Activated CD4-positive, CD25-positive, alpha-beta regulatory T cell (primary cell): ENCODE measurements at places on chromosomes 11 and 22.

- no peak for DNase-seq
Observed at GRCh38 chr22:40585310-40585751, 51.2 kb downstream of the MRTFA start.

GRCh38 chr11:128239306-128239705 is 348.1 kb downstream of the ETS1 start:
- DNase-seq, result no peak

- no peak for DNase-seq
Observed at GRCh38 chr22:23144432-23144831, 845 bp upstream of the RAB36 start.

DNA sequence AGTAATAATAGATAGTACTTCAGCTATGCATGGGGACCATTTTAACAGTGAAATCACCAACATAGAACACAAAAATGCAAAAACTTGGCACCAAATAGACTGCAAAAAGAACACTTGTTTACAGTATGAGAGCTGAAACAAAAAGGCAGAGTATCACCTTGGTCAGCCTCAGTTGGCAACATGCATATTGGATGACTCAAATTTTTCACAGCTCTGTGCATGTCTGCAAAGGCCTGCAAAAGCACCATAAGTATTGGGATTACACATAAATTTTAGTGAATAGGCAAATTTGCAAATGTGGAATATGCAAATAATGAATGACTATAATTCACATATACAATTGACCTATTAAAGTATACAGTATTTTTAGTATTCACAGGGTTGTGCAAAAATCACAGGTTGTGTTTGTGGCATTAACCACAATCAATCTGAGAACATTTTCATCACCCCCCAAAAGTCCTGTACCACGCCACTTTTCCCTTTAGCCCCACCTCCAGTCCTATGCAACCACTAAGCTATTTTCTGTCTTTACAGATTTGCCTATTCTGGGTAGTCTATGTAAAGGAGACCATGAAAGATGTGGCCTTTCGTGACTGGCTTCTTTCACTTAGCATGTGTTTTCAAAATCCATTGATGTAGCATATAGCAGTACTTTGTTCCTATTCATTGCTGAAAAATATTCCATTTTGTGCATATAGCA is 47.2 kb downstream of the CCDC15 start:
- no peak for DNase-seq

DNA sequence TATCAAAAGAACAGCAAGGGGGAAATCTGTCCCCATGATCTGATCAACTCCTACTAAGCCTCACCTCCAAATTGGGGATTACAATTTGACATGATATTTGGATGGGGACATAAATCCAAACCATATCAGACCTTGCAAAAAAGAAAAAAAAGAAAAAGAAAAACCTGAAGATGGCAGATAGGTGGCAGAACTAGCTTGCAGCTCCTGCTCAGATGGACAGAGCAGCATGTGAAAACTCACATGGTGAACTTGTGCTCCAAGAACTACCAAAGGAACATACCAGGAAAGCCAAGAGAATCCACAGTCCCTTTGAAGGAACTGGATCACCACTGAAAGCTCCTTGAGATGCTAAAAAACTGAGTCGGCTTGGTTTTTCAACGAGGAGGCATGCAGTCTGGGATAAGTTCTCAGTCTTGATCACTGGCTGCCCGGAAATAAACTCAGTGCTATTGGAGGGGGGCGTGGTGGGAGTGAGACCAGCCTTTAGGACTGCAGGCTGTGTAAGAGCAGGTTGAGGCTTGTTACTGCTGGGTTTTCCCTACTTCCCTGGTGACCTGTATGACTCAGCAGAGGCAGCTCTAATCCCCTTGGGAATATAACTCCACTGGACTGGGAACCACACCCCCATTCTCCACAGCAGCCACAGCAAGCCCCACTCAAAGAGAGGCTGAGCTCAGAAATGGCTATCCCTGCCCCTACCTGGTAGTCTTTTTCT is 358.3 kb upstream of the ARHGAP42 start:
- no peak for DNase-seq

DNA sequence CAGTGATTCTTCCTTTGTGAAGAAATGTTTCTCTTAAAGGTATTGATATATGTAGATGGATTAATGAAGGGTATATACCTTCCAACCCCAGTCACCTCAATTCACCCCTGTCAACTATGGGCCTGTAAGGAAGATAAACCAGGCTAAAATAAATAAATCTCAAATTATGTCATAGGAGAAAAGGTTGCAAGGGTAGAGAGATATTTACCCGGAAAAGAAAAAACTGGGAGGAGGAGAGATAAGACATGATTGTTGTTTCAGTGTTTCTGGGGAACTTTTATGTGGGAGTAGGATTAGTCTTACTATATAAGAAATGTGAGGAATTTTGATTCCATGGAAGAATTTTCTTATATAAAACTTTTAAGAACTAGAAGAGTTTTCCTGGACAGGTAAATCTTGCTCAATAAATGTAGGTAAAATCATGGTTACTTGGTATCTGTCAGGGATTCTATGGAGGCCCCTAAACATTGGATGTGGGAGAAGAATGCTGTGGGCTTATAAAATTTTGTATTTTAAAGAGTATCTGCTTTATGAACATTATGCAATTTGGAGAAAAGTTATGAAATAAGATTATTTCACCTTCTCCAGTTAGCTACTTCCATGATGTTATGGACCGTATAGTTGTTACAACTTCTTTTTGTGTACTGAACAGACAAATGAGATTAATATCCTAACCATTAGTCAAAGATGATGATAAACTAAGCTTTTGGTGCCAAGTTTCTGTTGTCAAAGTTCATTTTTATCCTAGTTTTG is 6.4 kb downstream of the YAP1 start:
- no peak for DNase-seq

- no peak for DNase-seq
Observed at GRCh38 chr11:14645985-14646900, 2.6 kb downstream of the PDE3B start.
